D341Med (cell line): ENCODE measurements at places on chromosomes 5 and 9.
A peak's percentile ranks its signal among the peaks of the same experiment; 100 is the strongest.

DNA sequence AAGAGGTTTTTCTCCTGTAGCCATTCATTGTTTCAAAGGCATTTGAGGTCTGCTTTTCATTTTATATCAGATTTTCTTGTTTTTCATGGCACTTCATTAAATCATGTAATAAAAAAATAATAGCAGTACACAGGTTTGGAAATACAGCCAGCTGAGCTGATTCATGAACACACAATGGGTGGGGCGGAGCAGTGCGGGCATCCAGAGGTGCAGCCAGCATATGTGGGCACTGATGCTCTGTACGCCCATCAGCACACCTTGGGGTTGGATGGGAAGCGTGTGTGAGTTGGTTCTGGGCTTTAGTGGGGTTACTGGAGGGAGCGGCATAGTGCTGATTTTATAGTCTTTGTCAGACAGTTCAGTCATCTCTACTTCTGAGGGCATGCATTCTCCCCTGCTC is 54.2 kb upstream of the IRX4 start:
- DNase-seq = no peak

GRCh38 chr5:56607551-56607950 is 207.8 kb upstream of the MAP3K1 start:
- DNase-seq = no peak

- DNase-seq = no peak
Measured at GRCh38 chr5:106639488-106639887, 1031.2 kb downstream of the EFNA5 start.

- no peak for DNase-seq
Measured at GRCh38 chr5:87755360-87755759, 342.6 kb upstream of the CCNH start.

GRCh38 chr9:76401580-76402354 is 7.5 kb upstream of the RFK start:
- DNase-seq = no peak

- DNase-seq = no peak
Measured at GRCh38 chr5:39648848-39649227, 224.1 kb upstream of the DAB2 start.

GRCh38 chr5:156802501-156802900 is 47.6 kb upstream of the PPP1R2B start:
- no peak for DNase-seq

GRCh38 chr9:108654566-108654965 is 201.2 kb downstream of the ACTL7B start:
- DNase-seq = no peak

DNA sequence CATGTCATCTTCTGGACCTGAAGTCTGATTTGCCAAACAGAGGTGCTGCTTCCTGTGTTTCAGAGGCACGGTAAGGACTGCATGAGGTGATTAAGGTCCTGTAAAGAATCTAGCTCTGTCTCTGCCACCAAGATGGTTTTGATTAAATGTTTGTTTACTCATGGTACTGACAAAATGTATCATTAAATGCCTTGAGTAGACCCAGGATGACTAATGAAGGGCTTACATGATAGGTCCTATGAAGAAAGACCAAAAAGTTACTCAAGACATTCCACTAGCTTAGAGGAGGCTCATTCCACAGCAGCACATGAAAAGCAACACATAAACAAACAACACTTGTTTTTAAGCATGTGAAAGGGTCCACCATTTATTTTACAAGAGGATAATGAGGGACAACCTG is 100.9 kb downstream of the BOD1 start:
- DNase-seq = no peak

DNA sequence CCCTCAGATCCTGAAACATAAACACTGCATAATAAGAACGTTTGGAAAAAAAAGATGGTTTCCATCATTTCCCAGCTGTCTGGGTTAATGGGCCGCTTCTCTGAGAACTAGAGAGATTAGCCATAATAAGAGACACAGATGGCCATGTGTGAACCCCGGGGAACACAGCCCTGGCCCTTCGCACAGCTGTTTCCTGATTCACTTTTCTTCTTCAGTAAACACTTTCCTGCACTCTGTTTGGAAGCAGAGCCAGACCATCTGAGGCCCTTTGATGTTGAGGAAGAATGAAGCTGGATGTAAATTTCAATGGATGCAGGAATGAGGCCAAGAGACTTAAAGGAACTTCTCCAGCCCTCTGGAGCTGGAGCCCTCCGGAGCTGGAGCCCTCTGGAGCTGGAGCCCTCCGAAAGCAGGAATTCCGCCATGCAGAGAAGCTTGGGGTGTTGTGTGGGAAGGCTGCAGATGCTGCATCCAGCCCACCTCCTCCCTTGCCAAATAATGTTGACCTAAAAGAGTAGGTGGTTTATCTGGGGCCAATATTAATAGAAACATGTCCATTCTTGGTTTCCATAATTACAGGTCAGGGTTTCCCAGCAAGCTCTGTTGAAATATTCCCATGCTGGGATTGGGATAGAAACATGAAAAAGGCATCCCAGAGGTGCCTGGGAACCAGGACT is 218.9 kb downstream of the NXNL2 start:
- DNase-seq = no peak

DNA sequence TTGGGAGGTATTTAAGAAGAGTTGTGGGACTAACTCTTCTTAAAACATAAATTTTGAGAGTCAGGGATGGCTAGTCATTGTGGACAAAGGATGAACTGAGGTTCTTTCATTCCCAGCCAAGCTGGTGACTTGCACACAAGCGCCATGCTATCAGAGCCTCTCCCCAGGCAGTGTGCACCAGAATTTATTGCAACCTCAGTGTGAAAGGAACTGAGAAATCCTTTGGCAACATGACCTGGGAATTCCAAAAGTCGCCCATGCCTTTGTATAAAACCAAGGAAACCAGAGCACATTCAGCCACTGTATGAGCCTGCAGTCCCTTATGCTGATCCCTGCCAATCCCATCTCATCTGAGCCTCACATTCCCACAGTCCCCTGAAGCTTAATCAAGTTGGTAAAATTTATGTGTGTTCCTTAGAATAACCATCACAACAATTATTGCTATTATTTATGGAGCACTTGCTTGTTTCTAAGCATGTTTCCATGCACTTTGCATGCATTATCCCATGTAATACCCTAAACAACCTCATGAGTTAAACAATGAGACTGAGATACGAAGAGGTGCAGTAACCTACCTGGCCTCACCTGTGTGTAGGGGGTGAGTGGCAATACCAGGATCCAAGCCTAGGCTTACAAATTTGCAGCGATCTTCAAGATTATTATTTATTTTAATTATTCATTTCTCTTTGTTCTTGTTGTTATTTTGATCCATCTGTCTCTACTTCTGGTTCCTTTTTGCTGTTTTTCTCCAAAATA is 116.4 kb downstream of the NTRK2 start:
- no peak for DNase-seq

DNA sequence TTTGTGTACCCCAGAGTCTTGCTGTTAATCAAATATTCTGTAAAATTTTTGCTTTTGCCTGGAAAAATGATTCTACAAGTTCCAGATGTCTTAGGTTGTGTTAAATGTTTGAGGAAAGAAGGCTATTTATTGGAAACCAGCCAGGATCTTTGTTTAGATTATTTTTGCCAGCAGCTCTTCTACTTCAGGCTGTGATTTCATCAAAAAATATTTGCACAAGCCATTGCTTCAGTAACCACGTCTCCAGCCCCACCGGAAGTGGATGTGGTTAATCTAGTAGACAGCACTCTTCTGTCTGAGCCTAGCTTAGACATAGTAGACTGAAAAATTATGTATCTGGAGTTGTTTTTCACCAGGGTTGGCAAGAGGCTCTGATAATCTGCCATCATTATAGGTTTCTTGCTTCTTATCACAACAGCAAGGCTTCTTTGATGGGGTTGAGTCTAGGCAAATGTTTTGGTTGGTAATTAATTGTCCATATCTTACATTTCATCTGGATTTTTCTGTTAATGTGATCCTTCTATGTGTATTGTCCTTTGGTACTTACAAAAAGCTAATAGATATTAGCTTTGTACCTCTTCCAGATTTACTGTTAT is 17.1 kb downstream of the KCTD16 start:
- no peak for DNase-seq

- no peak for DNase-seq
Measured at GRCh38 chr5:20537911-20538703, 550.1 kb upstream of the CDH18 start.

DNA sequence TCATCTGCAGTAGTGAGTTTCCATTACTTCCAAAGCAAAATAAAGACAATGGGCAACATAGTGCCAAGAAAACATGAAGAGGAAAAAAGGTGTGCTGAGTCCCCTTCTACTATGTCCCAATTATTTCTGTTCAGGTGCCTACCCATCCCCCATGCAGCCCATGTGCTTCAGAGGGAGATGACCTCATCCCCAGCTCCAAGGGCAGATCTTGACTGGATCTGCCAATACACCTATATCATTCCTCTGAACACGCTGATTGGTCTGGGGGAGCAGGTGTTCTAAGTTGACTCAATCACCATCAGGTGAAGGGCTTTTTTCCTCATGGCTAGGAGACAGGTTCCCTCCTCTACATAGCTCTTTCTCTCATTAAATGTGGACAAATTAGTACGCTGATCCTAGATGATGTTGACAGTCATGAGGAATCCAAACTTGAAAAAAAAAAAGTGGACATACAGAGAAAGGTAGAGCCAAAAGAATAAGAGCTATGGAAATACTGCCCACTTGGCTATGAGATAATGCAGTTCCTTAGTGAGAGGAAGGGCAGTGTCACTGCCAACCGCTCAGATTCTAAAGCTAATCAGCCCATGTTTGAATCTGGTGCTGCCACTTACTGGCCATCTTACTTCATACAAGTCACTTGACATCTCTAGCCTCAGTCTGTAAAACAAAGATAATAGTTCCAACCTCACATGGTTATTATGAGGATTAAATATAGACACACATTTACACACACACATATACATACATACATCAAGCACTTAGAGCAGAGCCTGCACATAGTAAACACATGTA is 23.1 kb downstream of the PRELID2 start:
- peak; percentile 25 for DNase-seq

DNA sequence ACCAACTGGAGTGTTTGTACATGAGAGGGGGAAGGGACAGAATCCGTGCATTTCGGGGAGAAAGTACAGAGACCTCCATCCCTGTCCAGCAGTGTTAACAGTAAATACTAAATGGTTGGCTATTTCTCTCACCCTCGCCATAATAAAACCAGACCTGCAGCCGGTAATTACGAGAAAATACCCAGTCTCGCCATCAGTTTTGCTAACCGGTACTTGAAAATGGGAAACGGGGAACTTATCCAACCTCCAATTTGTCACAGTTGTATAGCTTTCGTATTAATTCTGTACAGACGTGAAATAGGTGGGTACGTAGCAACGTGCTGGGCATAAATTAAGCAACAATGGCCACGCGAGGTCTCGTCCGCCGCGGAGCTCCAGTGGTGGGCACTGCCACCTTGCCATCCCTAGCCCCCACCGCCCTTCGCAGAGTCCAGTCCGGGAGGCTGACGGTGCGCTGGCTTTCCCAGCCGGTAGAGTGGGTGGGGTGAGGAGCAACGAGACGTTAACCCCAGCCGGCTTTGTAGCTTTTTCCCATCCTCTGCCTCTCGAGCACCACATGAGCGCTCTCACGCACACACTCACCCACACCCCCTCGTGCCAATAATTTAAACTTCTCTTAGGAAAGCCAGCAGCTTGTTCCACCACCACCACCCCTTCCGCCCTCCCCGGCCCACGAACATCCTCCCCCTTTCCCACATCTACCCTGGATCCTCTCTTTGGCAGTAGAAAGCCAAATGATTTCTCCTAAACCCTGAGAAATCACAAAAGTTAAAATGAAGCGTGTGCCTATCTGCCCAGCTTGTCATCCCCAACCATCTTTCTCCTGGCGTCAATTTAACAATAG is 1.8 kb downstream of the ELAVL2 start:
- peak; percentile 24 for DNase-seq
